ENCODE measurements at places on chromosomes 6 and 20. TPM values are rescaled to one million over a fixed set of nuclear protein-coding genes. Genes with fewer than 3 reads are reported as not detected.

MOXD1 gene
- total RNA-seq, result 38.4 TPM

TAGAP gene
- not detected for total RNA-seq

SEL1L2 gene
- total RNA-seq, result not detected

GRM1 gene
- total RNA-seq, result not detected

AGER gene
- 0.50 TPM for total RNA-seq

ELMO2 gene
- 26.6 TPM for total RNA-seq

RBPJL gene
- total RNA-seq, result not detected

CYP24A1 gene
- total RNA-seq, result not detected

SIRPD gene
- not detected for total RNA-seq

GABRR2 gene
- total RNA-seq, result not detected

STK4 gene
- total RNA-seq, result 14.0 TPM

CDC5L gene
- total RNA-seq, result 13.5 TPM

NNAT gene
- not detected for total RNA-seq

HLA-DRB1 gene
- total RNA-seq, result 0.37 TPM

ARFGEF2 gene
- total RNA-seq, result 20.2 TPM

IL22RA2 gene
- total RNA-seq, result not detected

CRISP2 gene
- not detected for total RNA-seq

SLC4A11 gene
- 1.5 TPM for total RNA-seq

CST2 gene
- not detected for total RNA-seq

OLIG3 gene
- total RNA-seq, result not detected

MUC21 gene
- not detected for total RNA-seq

NRSN1 gene
- total RNA-seq, result not detected

TFAP2B gene
- not detected for total RNA-seq

PDYN gene
- total RNA-seq, result not detected

HCRTR2 gene
- total RNA-seq, result not detected

TRAPPC3L gene
- total RNA-seq, result not detected

LTB gene
- total RNA-seq, result not detected

SYNDIG1 gene
- total RNA-seq, result 0.19 TPM

PLN gene
- total RNA-seq, result not detected

ACSS1 gene
- total RNA-seq, result 24.8 TPM

EZR gene
- total RNA-seq, result 11.8 TPM

SULF2 gene
- 30.5 TPM for total RNA-seq

GSTA1 gene
- not detected for total RNA-seq

MMP24 gene
- total RNA-seq, result 0.06 TPM

TNNC2 gene
- not detected for total RNA-seq

EDEM2 gene
- 32.9 TPM for total RNA-seq

PI16 gene
- total RNA-seq, result not detected

PROCR gene
- total RNA-seq, result 16.8 TPM

RWDD1 gene
- 40.2 TPM for total RNA-seq

DAAM2 gene
- 12.3 TPM for total RNA-seq

FLRT3 gene
- not detected for total RNA-seq

SYCP2L gene
- not detected for total RNA-seq

CGA gene
- not detected for total RNA-seq
